Activated T-helper 9 cell treated with anti-CD3 and anti-CD28 coated beads, Interleukin-2, amount 50 U/mL, for 16 hours (primary cell): ENCODE measurements at places on chromosomes 3 and 15.

DNA sequence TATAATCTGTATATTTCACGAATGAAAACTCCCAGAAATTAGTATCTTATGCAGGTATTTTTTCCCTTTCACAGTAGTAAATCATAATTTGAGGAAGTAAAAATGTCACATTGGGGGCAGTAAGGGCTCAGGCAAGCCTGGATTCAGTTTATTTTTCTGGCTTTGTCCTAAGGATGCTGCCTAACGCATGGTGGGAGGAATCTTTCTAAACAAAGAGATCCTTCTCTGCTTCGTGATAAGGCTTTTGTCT is 35.7 kb downstream of the DNASE1L3 start:
- no peak for DNase-seq

GRCh38 chr3:188839187-188839695 is 332.5 kb upstream of the TPRG1 start:
- no peak for DNase-seq

GRCh38 chr3:72962317-72962716 is 34.3 kb upstream of the PPP4R2 start:
- DNase-seq = no peak

GRCh38 chr15:91624353-91624968 is 229.0 kb upstream of the SLCO3A1 start:
- DNase-seq = no peak

GRCh38 chr3:66037986-66038369 is 740 bp downstream of the MAGI1 start:
- DNase-seq = no peak

DNA sequence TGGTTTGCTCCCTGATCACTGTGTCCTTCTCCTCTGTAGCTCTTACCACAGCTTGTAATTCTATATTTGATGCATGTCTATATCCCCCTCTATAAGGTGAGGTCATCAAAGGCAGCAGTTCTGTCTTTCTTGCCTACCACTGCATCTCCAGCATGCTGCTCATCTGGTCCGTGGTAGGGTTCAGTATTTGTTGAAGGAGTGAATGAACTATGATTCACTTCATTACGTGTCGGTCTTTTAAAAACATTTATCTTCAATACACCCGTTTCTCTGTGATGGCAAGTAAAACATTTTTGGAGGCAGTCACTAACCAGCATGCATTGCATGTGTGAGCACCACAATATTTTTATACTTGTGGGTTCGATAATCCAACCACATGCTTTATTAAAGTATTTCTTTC is 27.6 kb downstream of the CHST14 start:
- no peak for DNase-seq

GRCh38 chr3:181631901-181632300 is 79.8 kb upstream of the SOX2 start:
- no peak for DNase-seq

GRCh38 chr3:51999846-52000245 is 4.2 kb upstream of the RPL29 start:
- no peak for DNase-seq

DNA sequence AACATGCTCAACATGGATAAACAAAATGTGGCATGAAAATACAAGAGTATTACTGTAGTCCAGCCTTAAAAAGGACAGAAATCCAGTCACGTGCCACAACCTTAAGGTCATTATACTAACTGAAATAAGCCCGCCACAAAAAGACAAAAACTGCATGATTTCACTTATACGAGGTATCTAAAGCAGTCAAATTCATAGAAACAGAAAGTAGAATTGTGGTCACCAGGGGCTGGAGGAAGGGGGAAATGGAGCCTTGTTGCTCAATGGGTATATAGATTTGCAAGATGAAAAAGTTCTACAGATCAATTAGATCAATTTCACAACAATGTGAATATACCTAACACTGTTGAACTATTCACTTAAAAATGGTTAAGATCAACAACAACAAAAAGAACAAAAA is 7.4 kb downstream of the GLB1 start:
- no peak for DNase-seq

DNA sequence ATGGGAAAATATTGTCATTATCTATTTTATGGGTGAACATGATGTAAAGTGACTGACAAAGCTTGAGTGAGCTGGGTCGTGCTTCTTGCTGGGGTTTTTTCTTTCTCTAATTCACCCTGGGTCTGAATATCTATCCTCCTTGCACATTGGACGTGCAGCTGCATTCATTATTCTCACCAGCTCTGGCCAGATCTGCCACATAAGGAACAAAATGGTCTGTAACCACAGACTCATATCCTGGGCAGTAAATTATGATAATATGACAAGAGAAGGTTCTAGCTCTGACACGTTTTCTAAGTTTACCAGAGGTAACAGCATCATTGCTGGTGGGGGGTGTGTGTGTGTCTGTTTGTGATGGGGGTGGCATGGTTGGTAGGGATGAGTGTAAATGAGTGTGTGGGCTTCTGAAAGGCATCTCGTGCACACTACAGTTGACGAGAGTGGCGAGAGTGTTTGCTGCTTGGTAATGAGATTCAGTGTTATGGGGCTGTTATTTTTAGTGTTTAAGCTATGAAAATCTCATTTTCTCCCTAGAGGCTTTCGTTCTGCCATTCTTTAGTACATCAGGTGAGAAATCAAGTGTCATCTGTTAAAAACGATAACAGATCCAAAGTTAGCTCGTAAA is 418.4 kb downstream of the PDCD6IP start:
- no peak for DNase-seq

- no peak for DNase-seq
These were observed 213.1 kb downstream of the TBC1D2B start for GRCh38 chr15:77864211-77865105.

DNA sequence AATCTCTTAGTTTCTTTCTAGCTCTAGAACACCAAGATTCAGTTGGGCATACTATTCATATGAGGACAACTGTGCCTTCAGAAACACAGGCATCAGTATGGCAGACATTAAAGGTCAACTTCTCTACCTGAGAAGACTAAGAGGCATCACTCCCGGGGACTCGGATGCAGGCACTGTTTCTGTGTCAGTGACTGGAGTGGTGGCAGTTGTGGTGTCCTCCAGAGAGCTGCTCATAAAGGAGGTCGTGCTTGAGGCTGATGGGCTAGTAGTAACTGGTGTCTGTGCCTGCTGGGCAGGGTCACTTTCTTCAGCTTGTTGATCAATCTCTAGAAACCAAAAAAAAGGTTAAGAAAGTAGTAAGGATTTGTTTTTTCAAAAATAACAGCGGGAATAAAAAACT is 75.2 kb downstream of the FBXL22 start:
- DNase-seq = no peak

- no peak for DNase-seq
These were observed 572.0 kb upstream of the TGFBR2 start for GRCh38 chr3:30034246-30034991.

DNA sequence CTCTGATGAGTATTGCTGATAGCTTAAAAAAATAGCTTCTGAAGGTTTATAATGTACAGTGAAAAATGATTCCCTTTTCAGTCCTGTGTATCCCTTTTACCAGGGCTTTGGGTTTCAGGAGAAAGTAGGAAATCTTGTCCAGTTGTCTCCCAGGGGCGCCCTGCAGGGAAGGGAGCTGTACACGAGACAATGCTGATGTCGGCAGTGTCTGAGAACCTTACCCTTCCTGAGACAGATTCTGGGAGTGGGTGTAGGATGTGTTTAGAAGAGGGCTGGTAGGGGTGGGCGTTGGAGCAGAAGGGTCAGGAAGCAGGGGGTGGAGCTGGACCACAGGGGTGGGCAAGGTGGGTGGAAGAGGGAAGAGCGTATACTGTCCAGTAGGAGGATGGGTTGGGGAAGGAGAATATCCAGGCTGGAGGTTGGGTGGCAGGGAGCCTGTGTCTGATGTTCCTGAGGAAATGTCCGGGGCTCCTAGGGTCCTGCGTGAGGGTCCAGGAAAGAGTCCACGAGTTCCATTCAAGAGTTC is 5.6 kb downstream of the THPO start:
- no peak for DNase-seq

DNA sequence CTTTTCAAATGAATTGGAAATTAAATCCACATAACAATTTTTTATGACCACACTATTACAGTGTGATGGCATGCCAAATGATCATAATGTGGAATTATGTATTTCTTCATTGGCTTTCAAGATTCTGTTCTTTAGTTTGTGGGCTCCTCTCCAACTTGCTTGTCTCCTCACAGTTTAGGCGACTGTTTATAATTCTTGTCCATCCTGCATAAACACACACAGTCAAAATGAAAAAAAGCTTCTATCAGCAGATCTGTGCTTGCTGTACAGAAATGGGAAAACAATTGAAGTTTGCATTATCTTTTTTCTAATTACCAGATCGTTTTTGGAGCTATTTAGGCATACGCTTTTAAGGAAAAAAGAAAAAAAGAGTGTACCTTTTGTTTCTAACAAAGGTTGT is 37.0 kb downstream of the OPA1 start:
- DNase-seq = no peak

- DNase-seq = no peak
These were observed 26.3 kb downstream of the NGRN start for GRCh38 chr15:90291679-90292356.

DNA sequence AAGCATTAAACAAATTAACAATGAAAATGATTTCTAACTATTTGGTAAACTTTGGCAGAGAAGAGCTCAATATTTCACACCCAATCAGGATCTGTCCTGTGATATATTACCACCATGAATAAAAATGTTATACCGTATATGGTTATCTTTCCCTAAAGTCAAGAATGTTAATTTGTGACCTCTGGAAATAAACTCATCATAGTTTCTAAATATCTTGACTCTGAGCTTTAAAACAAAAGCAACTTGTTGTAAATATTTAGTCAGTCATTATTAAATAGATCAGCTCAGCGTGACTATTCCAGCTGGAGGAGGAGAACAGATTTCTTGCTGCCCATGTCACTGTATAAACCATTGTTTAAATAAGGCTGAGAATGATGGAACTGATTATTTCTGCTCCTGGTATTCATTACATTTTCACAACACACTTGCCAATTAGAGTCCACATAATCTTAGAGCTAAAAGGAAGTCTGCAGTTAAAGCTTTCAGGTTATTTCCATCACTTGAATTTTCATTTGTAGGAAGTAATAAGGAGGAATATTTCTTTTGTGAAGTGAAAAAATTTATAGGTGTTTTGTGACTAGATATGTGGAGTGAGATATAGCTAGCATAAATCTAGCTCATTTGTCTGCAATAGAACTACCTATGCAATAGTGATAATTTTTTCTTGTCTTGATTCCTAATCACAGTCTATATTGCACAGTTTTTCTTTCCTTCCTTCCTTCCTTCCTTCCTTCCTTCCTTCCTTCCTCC is 106.5 kb upstream of the P2RY1 start:
- DNase-seq = no peak

- no peak for DNase-seq
These were observed 66.2 kb downstream of the MCTP2 start for GRCh38 chr15:94297558-94297957.

DNA sequence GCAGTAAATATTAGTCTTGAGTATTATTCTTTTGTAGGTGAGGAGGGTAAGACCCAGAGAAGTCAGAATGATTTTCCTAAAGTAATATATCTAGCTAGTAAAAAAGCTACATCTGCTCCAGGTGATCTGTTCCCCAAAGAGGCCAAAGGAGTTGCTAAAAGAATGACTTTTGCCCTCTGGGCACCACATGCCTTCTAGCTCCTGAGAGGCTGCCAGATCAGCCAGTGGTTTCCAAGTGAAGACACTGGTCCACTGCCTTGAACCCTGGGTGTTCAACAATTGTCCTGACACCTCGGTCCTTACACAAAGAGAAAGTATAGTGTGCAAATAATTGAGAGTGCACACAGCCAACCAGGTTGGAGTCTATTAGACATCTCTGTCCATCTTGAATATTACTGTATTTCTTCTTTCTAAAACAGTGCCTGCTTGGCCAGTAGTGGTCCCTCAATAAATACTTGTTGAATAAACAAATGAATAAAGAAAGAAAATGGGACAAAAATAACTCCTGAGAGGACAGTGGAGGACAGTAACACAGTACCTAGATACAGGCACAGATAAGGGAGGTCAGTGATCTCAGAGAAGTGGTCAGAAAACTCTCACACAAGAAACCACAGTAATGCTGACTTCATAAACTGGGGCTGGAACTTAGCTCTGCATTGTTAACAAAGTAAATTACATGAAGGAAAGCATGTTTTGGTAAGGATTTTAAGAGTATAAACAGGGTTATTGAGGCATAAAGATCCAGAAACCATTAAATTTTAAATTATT is 56.6 kb upstream of the CSTA start:
- no peak for DNase-seq

- no peak for DNase-seq
These were observed 222.3 kb downstream of the MEIS2 start for GRCh38 chr15:36877796-36878683.

- DNase-seq = no peak
These were observed 283.7 kb downstream of the ROBO2 start for GRCh38 chr3:77323626-77324025.

DNA sequence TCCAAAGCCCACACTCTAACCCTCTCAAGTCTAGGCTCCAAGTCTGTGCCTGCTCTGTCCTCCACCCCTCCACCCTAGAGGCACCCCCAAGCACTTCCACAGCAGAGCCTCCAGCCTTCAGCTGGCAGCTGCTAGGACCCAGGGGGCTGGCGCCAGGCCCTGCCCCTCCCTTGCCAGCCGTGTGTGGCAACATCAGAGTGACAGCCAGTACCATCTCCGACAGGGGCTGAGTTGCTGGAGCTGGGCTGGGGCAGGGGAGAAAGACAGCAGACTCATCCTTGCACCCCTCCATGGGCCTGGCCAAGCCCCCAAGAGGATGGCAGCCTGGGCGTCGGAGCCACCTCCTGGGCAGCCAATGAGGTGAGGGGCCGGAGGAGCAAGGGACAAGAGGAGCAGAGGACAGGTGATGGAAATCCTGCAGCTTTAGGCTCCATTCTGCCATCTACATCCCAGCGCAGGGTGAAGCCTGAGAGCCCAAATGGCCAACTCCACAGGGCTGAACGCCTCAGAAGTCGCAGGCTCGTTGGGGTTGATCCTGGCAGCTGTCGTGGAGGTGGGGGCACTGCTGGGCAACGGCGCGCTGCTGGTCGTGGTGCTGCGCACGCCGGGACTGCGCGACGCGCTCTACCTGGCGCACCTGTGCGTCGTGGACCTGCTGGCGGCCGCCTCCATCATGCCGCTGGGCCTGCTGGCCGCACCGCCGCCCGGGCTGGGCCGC is at the start of gene GPR62:
TSS of gene GPR62 (plus strand) at position 207 of the 718 bp plus-strand sequence. CDS start at position 479, 272 bp downstream.
- DNase-seq = no peak

DNA sequence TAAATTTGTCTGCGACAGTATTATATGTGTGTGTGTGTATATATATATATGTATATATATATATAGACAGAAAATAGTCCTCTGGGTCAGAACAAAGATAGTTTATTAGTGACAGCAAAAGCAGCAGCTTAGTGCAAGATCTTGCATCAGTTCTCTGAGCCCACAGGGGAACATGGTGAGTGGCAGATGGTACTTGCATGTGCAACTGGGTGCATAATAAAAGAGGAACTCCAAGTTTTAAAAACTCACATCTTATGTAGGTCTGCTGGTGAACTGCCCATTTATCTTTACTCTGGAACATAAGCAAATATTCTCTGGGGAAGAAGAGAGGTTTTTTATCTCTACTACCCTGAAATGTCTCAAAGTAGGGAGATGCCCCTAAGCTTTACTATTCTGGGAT is 276.4 kb downstream of the POLQ start:
- no peak for DNase-seq
